ENCODE measurements at places on chromosomes 3 and 15. TPM values are rescaled to one million over a fixed set of nuclear protein-coding genes. Genes with fewer than 3 reads are reported as not detected.
A peak's percentile ranks its signal among the peaks of the same experiment; 100 is the strongest.

MCF2L2 gene
- 1.2 TPM for total RNA-seq

STX19 gene
- total RNA-seq, result not detected

ADAMTSL3 gene
- total RNA-seq, result not detected

WDR93 gene
- 0.07 TPM for total RNA-seq

SPTBN5 gene
- 12.0 TPM for total RNA-seq

FANCD2 gene
- 34.0 TPM for total RNA-seq

HGD gene
- total RNA-seq, result not detected

RPL4 gene
- 3,835 TPM for total RNA-seq

- no peak for DNase-seq
Measured at GRCh38 chr3:29775340-29775739, 494.5 kb downstream of the RBMS3 start.

GRCh38 chr3:173913397-173913796, 515.9 kb downstream of the NLGN1 start:
- peak; percentile 10 for DNase-seq

DNA sequence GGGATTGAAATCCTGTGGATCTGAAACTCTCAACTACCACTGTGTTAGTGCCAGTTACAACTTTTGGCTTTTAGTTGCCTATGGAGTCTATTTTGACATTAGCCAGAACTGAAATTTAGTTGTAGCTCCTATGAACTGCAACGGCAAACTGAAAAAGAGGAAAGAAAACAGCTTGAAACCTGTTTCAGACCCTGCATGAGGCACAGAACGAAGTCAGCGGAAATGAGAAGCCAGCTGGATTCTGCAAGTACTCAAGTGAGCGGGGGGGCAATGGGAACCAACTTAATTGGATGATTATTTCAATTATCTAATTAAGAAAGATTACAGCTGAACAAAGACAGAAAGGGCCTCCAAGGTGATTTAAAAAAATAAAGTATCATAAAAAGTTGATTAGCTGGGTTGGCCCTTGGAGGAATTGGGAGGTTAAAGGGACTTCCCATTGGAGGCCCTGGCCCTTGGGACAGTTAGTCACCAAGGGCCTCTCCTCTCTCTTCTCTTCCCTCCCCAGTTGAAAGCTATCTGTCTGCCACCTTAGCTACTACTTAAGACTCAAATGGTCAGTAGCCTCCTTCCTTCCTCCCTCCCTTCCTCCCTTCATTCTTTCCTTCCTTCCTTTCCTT, 352.1 kb downstream of the SHQ1 start:
- no peak for DNase-seq

DNA sequence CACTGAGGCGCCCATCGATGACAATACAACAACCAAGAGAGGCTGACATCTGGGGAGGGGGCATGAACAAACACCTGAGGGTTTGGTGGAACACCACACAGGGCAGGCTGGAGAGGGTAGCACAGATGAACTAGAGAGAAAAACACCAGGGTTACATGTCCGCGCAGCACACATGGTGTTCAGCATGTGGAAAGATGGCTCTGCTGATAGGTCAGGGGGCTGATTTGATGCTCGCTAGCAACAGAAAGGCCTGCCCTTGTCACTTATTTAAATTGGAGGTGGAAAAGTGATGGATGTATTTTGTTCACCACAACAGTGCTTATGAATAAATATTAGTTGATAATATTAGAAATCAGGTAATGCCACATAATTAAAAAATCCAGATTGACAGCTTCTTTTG, 67.5 kb downstream of the FRMD4B start:
- no peak for DNase-seq

DNA sequence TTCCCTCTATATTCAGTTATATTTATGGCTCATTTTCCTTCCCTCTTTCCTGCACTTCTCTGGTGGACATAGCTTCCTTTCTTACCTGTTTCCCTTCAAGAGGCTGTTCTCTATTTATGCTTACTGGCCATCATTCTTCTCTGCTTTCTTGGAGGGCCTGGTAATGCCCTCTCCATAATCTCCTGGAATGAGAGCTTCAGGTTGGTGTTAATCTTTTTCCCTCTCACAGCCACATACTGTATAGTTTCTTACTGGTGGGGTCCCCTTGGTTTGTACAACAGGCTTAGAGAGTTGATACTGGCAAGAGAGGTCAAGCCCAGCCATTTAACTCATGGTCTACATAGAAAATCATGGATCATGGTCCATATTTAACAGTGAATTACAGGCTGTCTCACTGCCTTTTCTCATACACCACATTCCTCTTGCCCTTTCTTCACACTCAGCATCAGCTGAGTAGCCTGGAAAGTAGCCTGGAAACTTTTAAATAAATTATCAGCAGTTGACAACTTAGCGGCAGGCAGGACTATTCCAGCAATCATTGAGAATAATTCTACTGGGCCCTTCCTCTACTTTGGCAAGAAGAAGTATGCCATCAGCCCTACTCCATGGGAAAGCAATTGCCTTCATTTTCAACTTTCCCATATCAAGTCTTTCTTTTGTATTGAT, 38.0 kb upstream of the DPH6 start:
- no peak for DNase-seq

All from pulmonary artery endothelial cell (primary cell).